ENCODE measurements at places on chromosomes 2 and 18.

GRCh38 chr18:77645170-77645872, 395.7 kb downstream of the GALR1 start:
- DNase-seq, result no peak

- no peak for DNase-seq
These were observed 59.6 kb downstream of the MYT1L start for GRCh38 chr2:2271469-2271941.

- no peak for DNase-seq
These were observed 3.8 kb downstream of the LIMS1 start for GRCh38 chr2:108538000-108538625.

DNA sequence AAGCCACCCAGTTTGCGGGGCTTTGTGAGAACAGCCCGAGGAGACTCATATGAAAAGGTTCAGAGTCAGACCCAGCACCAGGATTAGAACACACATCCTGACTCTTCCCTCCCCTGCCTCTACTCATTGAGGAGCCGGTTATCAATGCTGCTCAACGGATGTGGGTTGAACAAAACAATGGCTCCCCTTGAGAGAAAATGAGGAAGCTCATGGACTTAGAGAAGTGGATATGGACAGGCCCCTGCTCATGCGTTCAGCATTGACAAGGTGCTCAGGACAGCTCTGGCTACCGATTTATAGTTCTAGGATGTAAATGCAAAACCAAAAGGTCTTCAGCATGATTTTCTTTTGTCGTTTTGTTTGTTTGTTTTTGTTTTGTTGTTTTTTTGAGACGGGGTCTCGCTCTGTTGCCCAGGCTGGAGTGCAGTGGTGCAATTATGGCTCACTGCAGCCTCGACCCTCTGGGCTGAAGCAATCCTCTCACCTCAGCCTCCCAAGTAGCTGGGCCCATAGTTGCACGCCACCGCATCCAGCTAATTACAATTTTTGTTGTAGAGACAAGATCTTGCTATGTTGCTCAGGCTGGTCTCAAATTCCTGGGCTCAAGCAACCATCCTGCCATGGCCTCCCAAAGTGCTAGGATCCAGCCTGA, 32.0 kb upstream of the AGAP1 start:
- no peak for DNase-seq

DNA sequence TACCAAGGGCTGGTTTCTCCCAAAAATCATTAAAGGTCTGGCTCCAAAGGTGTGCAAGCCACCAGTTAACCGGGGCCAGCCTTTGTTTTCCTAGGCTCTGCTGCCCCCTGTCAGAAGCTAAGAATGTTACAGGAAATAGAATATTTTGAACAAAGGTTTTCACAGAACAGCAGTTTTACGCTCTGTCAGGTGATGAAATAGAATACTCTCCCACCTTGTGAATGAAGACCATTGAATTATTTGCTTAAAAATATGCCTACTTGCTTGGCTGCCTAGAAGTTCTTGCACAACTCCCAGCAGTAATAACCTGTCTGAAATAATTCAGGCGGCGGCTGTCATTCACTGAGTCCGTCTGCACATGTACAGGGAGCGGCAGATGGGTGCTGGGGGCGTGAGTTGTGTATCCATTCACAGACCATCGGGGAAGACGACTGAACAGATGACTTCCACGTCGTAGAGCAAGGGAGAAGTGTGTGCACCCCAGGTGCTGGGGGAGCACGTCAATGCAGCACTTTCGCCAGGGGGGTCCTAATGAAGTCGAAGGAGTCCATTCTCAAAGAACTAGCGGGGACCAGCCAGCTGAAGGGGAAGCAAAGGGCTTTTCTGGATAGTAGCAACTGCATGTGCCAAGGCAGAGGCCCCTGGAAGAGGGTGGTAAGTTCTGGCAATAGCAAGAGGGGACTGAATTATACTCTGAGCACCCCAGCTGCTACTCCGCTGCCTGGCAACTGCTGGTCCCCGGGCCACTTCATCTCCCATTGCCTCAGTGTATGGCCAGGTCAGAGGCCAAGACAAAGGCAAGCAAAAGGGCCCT, 56.1 kb downstream of the SF3B1 start:
- no peak for DNase-seq

DNA sequence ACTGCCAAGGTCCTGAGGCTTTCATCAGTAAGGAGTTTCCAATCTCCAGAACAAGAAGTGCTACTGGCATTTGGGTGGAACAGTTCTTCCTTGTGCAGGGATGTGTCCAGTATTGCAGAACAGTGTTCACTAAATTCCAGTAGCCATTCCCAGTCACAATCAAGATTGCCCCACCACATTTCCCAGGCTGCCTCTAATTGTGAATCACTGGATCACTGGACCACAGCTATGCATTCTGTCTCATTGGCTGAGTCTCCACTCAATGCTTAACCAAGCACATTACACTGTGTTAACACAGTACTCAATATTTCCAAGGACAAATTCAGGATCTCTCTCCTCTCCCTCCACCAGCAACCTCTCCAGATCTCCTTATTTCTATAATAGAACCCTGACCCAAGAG, 160.2 kb upstream of the CCDC150 start:
- no peak for DNase-seq

DNA sequence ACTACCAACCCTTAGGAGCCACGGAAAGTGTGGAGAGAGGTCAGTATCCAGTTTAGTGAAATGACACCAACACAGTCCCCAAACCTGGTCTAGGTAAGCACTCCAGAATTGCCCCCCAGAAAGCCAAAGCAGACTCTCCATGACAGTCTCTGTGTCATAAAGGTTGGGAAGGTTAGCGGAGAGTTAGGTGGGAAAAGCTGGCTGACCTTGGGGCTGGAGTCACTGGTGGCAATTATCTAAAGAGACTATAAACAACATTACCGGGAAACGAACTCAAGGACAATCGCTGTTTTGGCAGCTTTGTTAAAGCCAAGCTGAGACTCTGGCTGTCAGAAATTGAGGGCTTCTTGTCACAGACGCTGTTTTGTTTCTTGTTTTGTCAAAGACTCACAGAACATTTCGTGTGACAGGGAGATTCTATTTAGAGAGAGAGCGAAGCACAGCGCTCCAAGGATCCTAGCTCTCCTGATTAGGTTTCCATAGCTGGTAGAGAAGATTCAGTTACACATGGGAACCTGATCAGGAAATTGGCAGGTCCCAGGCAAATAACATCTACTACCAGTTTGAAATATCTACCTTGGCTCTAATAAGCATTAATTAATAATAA, 111.3 kb downstream of the LNPK start:
- DNase-seq, result no peak

DNA sequence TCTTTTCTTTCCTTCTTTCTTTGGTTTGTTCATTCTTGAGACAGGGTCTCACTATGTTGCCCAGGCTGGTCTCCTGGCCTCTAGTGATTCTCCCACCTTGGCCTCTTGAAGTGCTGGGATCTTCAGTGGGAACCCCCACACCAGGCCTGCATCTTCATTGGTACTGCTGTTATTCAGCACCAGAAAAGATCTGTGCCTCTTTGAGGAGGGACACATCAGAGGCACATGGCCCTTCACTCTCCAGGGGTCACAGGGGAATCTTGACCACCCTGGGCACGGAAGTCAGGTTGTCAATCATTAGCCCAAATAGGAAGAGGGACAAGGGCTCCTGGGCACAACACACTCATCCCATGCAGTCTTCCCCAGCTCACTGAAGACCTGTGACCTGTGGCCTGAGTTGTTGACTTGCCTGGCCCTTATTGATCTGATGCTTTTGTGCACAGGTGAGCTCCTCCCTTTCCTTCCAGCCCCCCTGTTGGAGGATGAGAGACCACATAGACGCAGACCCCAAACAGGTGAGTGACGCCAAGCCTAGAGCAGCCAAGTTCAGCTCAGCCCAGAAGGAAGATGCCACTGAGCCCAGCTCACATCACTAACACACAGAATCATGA, 33.0 kb upstream of the ODC1 start:
- no peak for DNase-seq

DNA sequence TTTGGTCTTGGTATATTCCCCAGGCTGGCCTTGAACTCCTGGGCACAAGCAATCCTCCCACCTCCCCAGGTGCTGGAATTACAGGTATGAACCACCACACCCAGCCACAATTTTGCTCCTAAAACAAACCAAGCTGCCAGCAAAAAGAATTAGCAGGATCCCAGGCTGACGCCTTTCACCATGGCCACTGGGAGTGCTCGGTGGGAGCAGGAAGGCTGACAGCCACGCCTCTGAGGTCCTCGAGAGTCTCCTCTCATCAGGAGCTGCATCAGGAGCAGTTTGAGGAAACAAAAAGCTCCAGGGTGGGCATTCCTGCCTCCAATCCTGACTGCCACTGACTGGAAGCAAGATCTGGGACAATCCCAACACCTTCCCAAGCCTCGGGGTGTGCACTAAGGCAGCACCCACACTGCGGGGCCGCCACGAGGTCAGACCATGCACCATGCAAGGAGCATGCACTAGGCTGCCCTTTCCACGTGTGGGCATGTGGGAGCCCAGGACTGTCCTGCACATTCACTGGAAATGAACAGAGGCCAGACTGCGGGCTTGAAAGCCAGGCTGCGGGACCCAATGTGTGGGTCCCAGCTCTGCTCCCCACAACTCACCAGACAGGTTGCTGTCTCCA, 51.4 kb downstream of the TFCP2L1 start:
- peak; percentile 36 for DNase-seq

DNA sequence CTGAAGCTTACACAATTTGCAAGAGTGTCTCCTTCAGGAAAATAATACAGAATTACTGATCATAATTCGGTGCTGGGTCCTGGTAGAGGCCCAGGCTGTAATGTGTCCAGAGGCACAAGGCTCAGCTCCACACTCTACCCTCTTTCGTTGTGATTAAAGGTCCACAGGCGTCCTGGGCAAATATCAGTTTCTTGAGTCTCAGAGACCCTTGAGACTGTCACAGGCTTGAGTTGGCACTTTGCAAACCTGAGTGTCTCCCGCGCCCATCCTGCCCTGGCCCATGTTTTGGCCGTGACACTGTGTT, 46.9 kb upstream of the SMAD7 start:
- no peak for DNase-seq

GRCh38 chr2:64750001-64750816, 96.5 kb upstream of the SERTAD2 start:
- DNase-seq, result peak; percentile 86

GRCh38 chr2:206859330-206859739, 80.0 kb upstream of the CPO start:
- no peak for DNase-seq

- DNase-seq, result no peak
These were observed 487.5 kb downstream of the SUCLG1 start for GRCh38 chr2:83971547-83971946.

DNA sequence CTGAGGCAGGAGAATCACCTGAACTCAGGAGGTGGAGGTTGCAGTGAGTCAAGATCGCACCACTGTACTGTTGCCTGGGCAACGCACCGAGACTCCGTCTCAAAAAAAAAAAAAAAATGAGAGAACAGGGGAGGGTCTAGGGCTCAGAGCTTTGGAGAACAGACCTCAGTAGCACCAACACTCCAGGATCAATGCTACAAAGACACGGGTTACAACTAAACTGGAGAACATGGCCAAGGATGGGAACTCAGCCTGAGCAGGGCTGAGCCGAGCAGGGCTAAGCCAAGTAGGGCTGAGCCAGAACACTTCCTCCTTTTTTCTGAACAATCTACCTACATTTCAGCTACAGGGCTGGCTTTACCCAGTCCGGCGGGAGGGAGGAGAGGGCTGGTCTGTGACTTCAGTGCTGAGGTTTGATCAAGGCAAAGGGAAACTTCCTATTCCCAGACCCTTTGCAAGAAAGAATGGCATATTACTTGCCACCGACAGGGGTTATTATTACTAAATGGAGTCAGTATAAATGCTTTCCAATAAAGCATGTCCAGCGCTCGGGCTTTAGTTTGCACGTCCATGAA, 2.9 kb upstream of the CASP8 start:
- no peak for DNase-seq

DNA sequence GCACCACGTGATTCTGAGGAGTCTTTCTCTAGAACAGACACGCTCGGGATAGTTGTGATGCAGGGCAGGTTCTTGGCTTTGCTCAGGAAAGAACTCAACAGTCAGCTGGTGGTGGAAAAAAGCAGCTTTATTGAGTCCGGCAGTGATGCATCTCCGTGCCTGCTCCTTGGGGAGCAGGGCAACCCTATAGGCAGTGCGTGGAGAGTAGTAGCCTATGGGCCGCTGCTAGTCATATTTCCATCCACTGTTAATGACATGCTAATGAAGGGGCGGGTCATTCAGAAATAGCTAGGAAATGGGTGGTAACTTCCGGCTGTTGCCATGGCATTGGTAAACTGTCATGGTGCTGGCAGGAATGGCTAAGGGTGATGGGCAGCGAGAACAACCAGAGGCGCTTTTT, 11.6 kb upstream of the ACKR3 start:
- no peak for DNase-seq

- DNase-seq, result no peak
These were observed 36.6 kb upstream of the ASB1 start for GRCh38 chr2:238389988-238390589.

DNA sequence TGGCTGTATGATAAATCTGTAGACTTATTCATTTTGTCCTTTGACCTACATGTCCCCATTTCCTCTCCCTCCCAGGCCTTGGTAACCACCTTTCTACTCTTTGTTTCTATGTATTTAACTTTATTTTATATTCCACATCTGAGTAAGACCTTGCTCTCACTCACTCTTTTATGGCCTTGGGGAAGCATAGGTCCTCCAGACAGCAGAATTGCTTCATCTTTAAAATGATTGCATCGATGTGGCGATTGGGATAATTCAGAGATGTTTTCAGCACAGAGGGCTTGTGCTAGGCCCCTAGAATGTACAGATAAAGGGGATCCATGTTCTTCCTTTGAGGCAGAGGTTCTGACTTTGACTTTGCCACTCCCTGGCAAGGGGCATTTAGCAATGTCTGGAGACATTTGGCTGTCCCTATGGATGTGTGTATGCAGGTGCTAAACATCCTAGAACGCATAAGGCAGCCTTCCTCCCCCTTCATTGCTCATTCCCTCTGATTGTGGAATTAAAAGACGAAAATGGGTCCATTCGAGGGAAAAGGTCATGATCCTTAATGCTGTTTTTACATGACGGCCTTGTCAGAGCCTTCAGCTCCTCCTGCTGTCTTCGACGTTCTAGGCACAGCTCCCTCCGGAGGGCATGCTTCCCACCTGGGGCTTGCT, 1.2 kb upstream of the GPR39 start:
- no peak for DNase-seq

DNA sequence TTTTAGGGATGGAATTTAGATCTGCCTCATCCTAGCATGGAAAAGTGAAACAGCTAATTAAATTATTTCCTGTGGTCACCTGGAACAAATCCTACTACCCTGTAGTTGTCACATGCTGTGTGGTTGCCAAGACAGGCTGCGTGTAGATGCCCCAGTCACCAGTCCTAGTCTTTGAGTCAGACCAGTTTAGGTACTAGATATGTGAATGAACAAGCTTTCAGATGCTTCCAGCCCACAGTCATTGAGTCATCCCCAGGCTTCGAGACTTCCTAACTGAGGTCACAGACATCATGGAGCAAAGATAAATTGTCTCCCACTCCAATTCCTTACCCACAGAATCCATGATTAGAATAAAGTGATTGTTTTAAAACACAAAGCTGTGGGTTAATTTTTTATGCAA, 35.8 kb upstream of the GRB14 start:
- DNase-seq, result no peak

Data from aorta (tissue), 5 donors.